Activated T-helper 9 cell treated with anti-CD3 and anti-CD28 coated beads, Interleukin-2, amount 50 U/mL, for 16 hours (primary cell): ENCODE measurements at places on chromosomes 16 and 17.

DNA sequence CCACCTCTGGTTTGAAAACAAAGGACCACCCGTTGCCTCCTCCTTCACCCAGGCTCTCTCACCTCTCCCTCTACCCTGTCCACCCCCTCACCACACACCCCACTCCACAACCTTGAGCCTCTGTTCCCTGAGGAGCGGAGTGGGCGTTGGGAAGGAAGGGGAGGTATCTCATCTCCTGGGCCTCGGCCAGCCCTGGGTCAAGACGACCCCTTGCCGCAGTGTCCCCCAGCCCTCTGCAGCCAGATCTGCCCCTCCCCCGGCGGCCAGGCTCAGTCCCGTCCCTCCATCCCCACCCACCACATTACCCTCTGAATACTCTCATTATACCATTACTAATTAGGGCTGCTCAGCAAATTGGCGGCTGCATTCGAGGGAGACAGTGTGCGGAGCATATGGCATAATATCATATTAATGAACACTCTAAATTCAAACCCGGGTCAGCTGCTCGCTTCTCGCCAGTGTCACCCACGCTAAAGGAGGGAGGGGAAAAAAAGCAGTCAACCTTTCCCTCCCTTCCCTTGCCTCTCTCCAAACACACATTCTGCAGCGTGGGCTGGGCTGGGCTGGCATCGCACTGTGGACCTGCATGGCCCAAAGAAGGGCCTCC lies 123.2 kb upstream of the LHX1 start:
- no peak for DNase-seq

- no peak for DNase-seq
These were observed 20.7 kb downstream of the NXN start for GRCh38 chr17:958712-959451.

DNA sequence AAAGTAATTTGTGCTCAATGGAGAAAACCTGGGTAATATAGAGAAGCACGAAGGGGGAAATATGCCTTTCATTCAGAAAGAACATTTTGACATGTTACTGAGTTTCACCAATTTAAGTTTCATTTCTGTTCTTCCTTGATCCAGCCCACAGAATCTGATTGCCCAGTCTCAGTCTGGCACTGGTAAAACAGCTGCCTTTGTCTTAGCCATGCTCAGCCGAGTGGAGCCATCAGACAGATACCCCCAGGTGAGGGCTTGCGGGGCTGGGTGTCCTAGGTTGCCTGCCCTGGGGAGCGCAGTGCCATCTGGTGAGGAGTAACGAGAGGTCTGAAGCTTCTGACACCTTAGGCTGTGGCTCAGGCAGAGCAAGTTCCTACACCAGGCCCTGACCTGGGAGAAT lies 17.7 kb downstream of the DDX19A start:
- no peak for DNase-seq

- no peak for DNase-seq
These were observed 24.4 kb upstream of the NOS2 start for GRCh38 chr17:27824745-27825144.

DNA sequence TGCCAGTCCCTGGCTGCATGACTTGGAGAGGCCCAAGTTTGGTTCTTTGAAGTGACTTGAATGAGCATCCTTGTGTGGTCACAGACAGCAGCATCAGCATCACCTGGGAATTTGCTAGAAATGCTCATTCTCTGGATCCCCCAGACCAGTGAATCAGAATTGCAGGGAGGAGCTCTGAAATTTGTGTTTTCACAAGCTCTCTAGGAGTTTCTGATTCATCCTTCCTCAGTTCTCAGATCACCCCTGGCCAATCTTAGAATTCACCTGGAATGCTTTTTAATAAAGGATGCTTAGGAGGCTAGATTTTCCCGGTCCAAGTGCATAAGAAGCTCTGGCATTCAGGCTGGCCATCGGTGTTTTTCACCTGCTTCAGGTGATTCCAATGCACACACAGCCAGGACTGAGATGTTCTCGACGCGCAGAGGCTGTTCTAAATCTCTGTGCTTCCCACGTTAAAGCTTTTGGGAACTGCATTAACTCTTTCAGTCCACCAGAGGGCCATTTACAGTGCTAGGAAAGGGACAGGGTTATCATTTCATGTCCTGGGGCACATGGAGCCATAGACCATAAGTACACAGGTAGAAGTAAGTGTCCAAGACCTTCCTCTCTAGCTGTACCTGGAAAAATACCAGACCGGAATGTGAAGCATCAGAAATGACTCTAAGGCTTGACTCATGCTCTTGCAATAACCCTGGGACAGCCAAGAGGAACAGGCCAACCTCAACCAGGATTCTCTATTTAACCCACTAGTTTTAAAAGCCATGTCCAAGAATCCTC lies 85.7 kb upstream of the XYLT1 start:
- no peak for DNase-seq

DNA sequence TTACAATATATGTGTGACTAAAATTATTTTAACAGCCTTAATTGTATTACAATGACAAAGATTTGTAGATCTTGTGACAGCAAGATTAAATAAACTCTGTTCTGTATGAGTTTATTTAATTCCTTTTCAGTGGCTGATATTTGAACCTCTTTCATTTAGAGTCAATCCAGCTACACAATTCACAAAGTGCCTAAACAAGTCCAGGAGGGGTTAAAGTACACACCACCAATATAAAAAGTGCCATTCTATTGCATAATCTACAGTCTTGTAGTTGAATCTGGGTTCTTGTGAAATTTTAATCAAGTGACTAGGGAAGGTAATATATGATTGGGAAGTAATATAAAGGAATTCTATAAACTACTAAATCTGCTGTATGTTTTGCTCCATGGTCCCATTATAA lies 3.9 kb upstream of the NFAT5 start:
- no peak for DNase-seq

GRCh38 chr17:36598951-36599401 lies 2.4 kb upstream of the MRM1 start:
- DNase-seq: no peak

GRCh38 chr17:78738698-78739097 lies 43.4 kb downstream of the CYTH1 start:
- DNase-seq: no peak

- no peak for DNase-seq
These were observed 34.9 kb downstream of the CMC2 start for GRCh38 chr16:80971819-80972218.

- DNase-seq: no peak
These were observed 29.1 kb downstream of the ENDOV start for GRCh38 chr17:80443916-80444643.

GRCh38 chr16:24070851-24071250 lies 185.3 kb upstream of the CACNG3 start:
- DNase-seq: no peak

DNA sequence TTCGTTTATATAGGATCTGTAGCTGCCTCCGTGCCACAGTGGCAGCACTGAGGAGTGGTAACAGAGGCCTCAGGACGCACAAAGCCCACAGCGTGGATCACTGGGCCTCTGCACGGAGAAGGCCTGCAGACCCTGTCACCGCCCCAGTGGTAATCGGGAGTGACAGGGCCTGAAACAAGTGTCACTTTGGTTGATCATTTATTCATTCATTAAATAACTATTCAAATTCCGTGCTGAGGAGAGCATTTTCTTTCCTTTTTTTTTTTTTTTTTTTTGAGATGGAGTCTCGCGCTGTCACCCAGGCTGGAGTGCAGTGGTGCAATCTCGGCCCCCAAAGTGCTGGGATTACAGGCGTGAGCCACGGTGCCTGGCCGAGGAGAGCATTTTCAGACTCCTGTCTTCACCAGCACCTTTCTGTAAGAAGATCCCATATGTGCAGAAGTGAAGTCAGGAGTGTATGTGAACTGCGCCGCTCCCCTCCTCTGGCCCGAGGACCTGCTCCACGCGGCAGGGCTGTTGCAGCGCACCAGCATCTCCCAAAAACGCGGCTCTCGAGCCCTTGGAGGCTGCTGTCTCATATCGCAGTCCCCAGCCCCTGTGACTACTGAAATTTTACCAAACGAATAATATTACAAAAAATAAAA lies 44.9 kb upstream of the TRAP1 start:
- no peak for DNase-seq

DNA sequence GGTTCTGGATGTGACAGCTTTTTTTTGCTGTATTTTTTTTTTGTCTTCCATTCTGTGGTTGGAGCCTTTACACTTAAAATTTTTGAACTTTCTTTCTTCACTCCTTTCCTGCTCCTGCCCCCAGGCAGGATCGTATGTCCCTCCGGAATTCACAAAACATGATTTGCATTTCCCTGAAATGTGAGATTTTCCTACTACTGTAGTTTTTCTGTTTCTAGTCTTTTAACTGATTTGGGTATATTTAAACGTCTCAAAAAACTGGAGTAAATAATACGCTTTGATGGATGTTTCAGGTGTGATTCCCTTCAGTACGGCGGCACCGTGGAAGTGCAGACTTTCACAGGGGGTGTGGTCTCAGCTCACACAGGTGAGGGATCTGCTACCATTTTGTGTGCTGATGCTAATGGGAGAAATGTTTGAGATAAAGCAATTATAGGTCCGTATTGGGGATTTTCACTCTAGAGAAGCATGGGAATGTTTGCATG lies 686 bp downstream of the SRCAP start:
- no peak for DNase-seq

GRCh38 chr17:74599448-74599939 lies 7.4 kb upstream of the CD300LD start:
- DNase-seq: no peak

DNA sequence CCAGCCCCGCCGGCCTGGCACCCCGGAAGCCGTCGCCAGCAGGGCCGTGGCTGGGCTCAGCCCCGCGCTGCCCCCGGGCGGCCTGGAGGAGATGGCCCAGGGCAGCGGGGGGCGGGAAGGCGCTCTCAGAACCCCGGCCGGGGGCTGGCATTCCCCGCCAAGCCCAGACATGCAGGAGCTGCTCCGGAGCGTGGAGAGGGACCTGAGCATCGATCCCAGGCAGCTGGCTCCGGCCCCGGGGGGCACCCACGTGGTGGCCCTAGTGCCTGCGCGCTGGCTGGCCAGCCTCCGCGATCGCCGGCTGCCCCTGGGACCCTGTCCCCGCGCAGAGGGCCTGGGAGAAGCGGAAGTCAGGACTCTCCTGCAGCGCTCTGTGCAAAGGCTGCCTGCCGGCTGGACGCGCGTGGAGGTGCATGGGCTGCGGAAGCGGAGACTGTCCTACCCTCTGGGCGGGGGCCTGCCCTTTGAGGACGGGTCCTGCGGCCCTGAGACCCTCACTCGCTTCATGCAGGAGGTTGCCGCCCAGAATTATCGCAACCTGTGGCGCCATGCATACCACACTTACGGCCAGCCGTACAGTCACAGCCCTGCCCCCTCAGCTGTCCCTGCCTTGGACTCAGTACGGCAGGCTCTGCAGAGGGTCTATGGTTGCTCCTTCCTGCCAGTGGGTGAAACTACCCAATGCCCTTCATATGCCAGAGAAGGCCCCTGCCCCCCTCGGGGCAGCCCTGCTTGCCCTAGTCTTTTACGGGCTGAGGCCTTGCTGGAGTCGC lies 551 bp downstream of the WDR81 start:
- no peak for DNase-seq

GRCh38 chr16:24984903-24985675 lies 30.1 kb downstream of the ARHGAP17 start:
- no peak for DNase-seq

GRCh38 chr16:11194913-11195312 lies 61.1 kb downstream of the SOCS1 start:
- no peak for DNase-seq

DNA sequence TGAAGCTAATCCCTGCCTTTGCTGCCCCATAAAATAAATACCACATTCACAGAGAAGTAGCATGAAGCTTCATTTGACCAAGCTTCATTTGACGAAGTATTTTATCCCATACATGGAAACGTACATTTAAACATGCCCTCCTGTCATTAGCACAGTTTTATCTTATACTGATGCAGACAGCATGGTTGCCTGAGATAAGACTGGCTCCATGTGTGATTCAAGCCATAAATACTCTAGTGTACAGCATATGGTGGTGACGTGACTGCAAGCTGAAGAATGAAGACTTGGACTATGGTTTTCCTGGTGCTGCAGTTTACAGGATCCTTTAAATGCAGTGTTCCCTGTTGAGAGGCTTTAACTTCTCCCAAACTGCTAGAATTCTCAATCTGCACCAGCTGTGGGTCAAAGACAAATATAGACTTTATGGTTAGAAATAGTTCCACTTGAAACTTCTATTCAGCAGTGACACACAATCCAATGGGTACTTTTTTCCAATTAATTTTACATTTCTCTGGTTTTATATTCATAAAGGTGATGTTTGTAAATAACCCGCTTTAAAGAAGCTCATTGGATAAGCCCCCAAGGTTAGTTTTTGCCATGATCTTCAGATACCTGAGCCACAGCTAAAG lies 64.9 kb downstream of the CYB561 start:
- DNase-seq: no peak

- DNase-seq: peak; percentile 74
These were observed 17.0 kb downstream of the CAVIN1 start for GRCh38 chr17:42405963-42406495.

GRCh38 chr17:82938873-82939620 lies 99.2 kb upstream of the ZNF750 start:
- DNase-seq: no peak
